ENCODE measurements at places on chromosomes 7 and 10.

DNA sequence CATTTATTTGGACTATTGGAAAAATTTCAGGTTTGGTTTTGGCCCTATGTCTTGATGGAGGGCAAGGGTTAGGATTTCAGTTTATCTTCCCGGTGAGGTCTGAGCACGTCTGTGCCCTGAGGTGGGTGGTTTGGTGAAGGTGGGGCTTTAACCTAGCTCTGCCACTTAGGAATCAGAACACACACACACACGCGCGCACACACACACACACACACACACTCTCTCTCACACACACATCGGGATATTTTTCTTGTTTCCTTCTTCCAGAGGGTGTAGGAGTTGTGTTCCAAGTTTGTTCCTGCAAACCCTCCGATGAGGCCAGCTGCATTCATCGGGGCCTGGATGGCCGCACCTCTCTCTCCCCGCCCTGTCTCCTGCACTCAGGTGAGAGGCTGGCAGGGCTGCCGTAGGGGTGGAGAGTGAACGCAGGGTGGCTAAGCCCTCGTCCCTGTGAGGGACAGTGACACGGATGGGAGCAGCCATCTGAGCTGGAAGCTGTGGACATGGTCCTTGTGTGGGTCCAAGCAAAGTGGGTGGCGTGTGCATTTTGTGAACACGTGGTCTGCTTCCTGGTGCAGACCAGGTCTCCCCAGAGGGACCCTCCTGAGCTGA, 34.2 kb downstream of the CHST12 start:
- DNase-seq: no peak

DNA sequence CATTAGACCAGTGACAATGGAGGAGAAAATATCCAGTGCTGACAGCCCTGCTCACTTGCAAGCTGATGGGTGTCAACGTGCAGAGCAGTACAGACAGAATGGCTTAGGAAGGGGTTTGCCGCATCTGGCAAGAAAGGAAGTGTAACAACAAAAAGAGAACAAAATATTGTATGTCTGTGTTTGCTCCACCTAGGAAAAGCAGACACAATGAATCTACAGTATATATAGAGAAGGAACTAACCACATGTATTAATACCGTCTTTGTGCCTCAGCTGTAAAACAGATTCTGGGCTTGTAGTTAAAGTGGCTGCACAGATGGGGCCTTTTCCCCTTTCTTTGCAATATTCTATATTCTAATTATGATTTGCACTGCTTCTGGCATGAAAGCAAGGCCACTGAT, 281.1 kb upstream of the MEOX2 start:
- no peak for DNase-seq

- no peak for DNase-seq
Observed at GRCh38 chr7:125355899-125356298, 426.3 kb upstream of the POT1 start.

DNA sequence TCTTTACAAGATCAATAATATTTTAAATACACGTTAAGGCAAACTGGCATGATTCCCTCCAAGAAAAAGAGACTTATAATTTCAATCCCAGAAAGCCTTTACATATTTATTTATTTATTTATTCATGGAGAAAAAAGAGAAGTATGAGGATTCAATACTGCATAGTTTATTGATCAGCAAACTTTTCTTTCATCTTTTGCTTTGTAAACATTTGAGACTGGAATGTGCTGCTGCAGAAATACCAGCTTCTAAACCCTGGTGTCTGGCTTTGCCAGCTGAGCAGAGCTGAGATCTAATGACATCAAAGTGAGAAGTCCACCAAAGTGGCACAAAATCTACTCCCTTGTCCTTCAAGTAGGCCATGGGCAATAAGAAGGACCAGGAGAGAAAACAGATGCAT, 93.7 kb upstream of the STK17A start:
- DNase-seq: no peak

- no peak for DNase-seq
Observed at GRCh38 chr10:1272079-1272776, 216.0 kb downstream of the WDR37 start.

DNA sequence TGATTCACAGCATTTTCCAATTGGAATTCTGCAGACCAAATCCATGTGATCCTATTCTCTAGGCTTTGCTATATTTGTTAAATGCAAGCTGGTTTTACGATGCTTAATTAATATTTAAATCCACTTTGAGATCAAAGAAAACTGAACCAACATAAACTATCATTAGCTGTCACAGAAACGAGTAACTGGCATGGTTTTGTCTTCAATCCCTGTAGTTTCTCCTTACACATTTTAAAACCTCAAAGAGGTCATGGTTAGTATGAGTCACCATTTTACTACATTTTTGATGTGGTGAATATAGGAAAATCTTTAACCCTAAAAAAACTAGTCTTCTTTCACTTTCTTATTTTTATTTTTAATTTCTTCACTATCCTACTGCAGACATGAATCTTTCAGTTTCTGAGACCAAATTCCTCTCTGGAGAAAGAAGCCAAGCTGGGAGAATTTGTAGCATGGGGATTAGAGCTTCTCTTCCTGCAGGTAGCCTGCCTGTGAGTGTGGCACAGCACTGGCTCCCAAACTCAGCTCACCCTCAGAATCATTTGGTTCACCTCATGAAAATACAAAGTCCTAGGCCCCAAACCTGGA, 8.7 kb upstream of the LIPM start:
- DNase-seq: no peak

- DNase-seq: no peak
Observed at GRCh38 chr7:146074195-146074765, 42.3 kb upstream of the CNTNAP2 start.

- no peak for DNase-seq
Observed at GRCh38 chr10:114420811-114421485, 16.6 kb upstream of the AFAP1L2 start.

DNA sequence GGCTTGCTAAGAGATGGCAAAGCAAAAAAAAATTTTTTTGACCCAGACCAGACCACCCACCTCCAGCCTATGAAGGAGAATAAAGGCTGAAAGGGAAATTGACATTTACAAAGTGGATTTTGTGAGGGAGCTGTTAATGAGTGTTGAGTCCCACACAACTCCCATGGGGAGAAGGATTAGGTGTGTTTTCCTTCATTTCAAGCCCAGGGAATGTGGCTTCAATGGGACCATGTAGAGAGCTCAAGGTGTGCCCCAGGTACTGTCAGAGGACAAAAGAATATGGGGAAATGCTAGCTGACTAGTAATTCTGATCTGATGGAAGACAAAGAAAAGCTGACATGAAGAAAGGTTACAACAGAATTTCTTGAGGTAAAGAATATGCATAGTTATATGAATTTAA, 48.8 kb upstream of the COL1A2 start:
- DNase-seq: no peak

DNA sequence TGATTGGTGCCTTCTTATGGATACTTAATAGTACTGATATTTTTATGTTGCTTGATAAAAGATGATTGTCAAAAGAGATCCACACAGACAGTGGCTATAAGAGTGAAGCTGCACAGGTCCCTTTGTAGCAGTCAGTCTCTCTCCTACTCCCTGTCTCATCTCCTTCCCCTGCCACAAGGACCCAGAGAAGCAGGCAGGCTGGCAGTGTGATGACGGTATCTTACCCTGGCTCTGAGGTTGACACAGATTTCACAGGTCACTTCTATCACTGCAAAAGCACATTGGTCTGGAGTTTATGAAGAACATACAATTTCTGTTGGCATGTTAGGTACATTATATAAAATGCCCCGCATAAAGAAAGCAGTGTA, 64.4 kb upstream of the AHR start:
- no peak for DNase-seq

GRCh38 chr10:104612571-104613205, 28.4 kb upstream of the SORCS3 start:
- DNase-seq: no peak

DNA sequence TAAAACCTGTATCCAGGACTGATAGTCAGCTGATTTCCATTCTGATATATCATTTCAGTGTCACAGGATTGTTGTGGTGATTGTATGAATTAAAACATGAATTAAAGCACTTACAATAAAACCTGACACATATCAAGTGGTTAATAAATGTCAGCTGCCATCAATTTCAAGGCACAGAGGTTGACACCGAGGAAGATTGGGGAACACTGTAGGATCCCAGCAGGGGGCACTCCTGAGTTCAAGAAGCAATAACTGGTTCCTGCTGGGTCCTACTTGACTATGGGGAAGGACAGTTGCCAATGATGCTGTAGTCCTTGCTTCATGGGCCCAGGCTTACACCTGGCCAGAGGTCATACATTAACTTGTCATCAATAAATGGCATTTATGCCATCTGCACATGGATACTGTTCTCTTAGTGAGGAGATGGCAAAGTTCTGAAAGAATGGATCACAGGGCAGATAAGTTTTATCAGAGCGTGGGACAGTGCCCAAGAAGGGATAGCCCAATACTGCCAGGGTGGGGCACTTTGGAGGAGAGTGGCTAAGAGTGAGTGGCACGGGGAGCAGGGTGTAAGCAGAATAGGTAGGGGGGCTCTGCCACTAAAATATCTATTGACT, 24.1 kb downstream of the FZD1 start:
- DNase-seq: no peak

- DNase-seq: no peak
Observed at GRCh38 chr7:155459700-155460461, 2.0 kb downstream of the EN2 start.

DNA sequence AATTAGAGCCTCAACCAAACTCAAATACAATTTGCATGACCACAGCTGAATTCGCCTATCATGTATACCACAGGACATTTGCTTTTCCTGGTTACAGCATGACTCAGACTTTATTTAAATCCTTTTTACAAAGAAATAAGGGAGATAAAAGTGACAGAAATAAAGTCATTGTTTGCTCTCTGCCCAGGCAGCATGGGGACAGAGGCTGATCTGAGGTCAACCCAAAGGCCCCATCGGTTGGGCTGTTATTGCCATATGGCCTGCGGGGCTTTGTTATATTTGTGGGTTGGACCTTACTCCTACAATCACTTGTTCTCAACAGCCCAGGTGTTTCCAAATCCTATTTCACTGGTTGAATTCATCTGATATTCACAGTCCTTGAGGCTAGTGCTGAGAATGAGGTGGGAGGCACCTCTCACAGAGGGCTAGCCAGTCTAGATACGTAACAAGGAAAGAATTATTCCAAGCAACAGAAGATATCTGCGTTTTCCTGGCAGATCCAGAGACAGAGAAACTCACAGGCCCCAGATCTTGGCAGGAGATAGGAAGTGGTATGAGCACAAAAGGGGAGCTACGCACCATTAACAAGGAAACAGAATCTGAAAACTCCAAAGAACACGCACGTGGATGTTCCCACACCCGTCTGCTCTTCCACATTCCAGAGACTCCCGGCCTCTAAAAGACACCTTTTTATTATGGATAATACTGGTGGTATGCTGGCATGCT, 117.3 kb downstream of the HIPK2 start:
- DNase-seq: no peak

DNA sequence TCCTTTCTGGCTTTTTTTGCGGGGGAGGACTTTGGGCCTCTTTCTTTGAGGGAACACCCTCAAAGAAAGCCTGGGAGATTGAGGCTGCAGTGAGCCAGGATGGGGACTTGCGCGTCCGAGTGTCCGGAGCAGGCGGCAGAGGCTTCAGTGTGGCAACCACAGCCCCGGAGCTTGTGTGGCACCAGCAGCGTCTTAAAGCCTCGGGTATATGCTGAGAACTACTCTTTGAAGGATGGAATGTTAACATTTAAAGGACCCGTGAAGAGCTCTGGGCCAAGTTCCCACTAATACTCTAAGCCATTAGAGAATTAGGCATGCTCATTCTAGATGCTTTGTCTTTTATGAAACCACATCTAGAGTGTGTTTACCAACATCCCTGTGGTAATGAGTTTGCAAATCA, 168.2 kb downstream of the SEPTIN7 start:
- no peak for DNase-seq

DNA sequence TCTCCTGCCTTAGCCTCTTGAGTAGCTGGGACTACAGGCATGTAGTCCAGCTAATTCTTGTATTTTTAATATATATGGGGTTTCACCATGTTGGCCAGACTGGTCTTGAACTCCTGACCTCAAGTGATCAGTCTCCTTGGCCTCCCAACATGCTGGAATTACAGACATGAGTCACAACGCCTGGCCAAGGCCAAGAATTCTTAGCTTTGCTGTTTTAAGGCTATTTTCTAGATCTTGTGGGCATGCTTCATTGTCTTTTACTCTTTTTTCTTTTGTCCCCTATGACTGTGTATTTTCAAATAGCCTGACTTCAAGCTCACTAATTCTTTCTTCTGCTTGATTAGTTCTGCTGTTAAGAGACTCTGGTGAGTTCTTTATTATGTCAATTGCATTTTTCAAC, 56.4 kb upstream of the TAS2R16 start:
- DNase-seq: no peak

GRCh38 chr10:61024856-61025201, 80.8 kb upstream of the RHOBTB1 start:
- DNase-seq: no peak

DNA sequence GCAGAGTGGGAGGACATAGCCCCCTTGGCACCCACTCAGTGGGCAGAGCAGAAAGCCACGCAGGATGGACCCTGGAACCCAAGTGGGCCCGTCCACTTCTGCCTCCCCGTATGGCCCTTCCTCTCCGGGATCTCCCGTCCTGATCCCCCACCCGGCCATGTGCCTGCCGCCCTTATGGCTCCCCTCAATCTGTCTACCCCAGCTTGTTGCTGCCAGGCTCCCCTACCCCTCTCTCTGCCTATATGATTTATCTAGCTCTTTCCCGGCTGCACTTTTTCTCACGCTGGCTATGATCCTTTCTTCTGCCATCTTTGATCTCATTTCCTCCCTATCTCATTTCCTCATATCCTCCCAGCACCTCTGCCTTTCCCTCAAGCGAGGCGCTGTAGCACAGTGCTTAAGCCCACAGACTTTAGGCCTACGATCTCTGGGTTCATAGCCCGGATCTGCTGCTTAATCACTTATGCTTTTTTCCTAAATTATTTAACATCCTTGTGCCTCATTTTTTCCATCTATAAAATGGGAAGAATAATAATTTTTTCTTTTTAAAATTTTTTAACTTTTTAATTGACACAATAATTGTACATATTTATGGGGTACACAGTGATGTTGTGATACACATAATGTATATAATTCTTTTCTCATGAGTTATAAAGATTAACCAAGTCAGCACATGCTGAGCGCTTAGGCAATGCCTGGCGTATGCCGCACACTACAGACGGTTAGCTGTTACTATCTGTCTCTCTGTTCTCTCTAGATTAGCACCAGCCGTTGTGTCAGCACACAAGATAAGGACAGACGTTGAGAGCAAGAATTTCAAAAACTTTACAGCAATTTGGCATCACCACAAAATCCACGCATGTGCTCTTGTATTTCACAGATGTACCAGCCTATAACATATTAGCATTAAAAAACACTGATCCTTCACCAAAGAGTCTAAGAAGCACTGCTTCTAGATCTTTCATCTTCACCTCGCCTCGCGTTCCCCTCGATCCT, 18.1 kb downstream of the KCNH2 start:
- DNase-seq: no peak

- no peak for DNase-seq
Observed at GRCh38 chr10:57507788-57508187, 759.9 kb downstream of the IPMK start.

DNA sequence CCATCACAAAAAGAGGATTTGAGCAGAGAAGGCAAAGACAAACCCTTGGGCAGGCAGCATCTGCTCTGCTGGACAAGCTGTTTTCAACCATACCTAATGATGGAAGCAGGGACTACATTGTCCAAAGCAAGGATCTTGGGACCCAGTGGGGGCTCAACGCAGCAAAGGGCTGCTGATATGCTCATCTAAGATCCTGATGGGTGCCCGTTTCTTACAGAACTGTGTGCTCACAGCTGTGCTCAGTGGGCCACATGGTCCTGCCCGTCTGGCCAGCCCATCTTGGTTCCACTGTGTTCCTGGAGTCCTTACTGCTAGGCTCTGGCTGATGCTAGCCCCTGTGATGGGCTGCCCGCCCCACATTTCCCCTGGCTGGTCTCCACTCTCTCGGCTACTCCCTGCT, 36.1 kb downstream of the GPRIN2 start:
- no peak for DNase-seq

All from epithelial cell of prostate (primary cell).